ENCODE measurements at places on chromosomes 5 and 9.

DNA sequence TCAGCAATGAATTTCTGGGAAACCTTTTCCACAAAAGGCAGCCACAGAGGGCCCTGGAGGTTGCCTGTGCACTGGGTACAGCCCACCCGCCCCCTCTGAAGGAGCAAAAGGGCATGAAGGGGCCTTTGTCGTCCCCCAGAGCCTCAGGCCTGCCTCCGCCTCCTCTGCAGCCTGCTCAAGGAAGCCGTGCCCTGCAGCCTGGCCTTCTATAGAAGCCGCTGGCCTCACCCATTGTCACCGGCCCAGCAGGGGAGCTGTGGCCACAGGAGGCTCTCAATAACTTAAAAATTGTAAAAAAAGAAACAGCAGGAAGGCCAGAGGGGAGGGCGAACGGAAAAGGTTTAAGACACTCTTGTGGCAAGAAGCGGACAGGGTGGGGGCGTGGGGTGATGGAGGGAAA is 213.3 kb downstream of the IRX2 start:
- DNase-seq = no peak

GRCh38 chr5:6743161-6743560 is 29.9 kb downstream of the TENT4A start:
- DNase-seq = no peak

GRCh38 chr9:35237311-35237710 is 75.5 kb downstream of the UNC13B start:
- DNase-seq = no peak

DNA sequence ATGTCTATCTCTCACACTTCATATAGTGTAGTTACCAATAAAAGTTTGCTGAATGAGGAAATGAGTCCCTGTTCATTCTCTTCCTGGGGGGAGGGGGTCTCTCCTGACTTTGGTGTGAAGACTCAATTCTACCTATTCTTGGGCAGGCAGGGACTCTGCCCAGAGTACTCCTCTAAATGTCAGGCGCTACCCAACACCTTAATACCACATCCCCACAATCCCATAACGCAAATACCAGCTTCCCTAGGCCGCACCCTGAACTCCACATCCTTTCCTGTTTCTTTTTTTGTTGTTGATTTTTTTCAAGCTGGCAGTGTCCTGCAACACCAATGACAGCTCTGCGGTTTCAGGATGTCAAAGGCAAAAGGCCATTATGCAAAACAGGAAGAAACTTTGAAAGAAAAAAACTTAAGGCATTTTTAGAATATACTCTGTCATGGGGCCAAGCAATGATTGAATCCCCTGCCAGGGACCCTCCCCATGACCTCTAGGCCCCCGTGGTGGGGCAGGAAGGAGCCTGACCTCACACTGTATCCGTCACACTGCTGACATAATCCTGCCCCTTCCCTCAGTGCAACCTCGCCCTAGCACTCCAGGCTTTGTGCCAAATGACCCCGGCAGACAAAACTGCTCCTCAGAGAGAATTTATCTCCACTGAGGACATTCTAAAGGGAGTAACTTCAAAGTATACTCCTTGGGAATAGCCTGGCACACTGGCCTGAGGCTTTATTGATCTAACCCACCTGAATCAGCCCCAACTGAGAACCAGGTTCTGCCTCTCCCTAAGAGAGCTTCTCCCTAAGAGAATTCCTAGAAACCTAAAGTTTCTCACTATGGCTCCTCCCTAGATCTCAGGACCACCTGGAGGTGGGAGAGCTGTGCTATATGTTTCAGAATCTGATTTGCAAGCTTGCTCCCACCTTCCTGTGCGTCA is 8.0 kb downstream of the B4GALT1 start:
- DNase-seq = no peak

GRCh38 chr9:2957656-2958200 is 113.8 kb upstream of the PUM3 start:
- DNase-seq = no peak

DNA sequence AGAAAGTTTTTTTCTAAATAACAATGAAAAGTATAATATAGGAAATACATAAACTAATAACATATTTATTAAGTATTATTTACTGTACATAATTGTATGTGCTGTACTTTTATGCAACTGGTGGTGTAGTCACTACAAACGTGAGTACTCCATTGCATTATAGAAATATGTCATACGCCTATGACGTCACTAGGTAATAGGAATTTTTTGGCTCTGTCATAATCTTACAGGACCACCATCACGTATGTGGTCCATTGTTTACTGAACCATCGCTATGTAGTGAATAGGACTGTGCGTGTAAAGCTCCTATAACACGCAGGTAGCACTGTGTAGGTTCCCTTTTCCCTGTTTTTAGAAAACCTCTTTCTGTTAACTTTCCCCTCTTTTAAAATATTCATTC is 255.0 kb downstream of the SH3GL2 start:
- no peak for DNase-seq

- DNase-seq = no peak
Measured at GRCh38 chr5:170135796-170136490, 30.2 kb downstream of the FOXI1 start.

DNA sequence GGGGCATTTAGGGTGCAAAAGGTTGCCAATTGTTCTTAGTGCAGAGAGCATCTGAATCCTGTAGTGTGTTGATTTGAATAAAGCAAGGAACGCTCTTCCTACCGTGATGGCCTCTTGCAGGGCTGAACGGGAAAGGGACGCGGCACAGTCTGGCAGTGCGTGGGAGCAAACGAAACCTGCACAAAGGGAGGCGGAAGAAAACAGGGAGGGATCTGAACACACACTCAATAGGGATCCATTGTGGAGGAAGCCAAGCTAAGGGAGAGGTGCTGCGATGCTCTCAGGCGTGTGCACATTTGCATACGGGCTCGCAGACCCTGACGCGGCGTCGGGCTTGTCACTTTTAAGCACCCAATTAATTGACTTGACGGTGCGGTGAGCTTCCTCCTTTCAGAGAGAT is 414.0 kb upstream of the IRX1 start:
- DNase-seq = no peak

GRCh38 chr9:84435902-84436301 is 95.3 kb upstream of the SLC28A3 start:
- DNase-seq = no peak

- no peak for DNase-seq
Measured at GRCh38 chr9:106707738-106708474, 155.1 kb upstream of the ZNF462 start.

DNA sequence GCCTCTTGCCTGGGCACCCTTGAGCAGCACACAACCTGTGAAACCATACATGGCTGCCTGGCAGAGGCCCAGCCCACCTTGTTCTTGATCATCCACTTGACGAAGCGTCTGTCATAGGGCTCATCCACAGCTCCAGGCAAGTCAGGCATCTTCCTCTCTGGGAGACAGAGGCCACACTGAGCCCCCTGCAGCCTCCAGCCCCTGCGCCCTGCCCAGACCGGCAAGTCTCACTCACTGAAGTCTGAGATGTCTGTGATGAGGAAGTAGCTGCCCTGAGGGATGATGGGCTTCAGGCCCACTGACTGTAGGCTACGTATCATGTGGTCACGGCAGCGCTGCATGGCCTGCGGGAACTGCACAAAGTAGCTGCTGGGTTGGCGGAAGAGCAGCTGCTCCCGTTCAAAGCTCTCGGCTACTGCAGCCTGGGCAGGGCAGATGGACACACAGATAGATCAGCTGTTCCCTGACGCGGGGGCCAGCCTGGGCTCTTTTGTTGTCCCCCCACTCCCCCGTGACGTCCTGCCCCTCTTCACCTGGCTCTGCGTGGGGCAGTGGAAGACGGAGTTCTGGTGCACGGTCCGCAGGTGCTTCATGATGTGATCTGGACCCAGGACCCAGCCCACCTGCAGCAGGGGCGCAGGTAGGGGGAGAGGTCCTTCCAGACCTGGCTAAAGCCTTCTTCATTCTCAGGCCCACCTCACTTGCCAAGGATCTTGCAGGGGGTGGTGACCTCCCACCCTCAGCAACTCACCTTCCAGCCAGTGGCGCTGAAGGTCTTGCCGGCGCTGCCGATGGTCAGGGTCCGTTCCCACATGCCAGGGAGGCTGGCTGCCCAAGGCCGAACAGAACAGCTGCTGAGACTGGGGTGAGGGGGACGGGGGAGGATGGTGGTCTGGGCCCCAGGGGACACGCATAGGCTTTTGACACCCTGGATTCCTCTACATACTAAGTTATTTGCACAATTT is 5.9 kb upstream of the SPOUT1 start:
- DNase-seq = no peak

GRCh38 chr5:82971901-82972300 is 105.3 kb downstream of the TMEM167A start:
- DNase-seq = no peak

DNA sequence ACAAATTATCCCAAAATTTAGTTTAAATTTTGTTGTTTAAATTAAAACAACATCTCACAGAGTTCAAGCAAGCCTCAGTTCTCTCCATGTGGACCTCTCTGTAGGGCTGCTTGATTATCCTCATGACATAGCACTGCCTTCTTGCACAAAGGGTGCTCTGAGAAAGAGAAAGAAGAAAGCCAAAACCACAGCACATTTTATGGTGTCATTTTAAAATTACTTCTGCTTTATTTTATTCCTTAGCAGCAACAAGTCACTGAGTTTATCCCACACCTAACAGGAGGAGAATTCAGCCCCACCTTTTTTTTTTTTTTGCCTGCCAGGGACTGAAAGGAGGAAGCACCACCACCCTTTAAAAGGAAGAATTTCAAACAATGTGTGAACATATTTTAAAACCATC is 12.8 kb upstream of the KCNV2 start:
- DNase-seq = no peak

- no peak for DNase-seq
Measured at GRCh38 chr9:36401164-36401740, 1.2 kb upstream of the RNF38 start.

DNA sequence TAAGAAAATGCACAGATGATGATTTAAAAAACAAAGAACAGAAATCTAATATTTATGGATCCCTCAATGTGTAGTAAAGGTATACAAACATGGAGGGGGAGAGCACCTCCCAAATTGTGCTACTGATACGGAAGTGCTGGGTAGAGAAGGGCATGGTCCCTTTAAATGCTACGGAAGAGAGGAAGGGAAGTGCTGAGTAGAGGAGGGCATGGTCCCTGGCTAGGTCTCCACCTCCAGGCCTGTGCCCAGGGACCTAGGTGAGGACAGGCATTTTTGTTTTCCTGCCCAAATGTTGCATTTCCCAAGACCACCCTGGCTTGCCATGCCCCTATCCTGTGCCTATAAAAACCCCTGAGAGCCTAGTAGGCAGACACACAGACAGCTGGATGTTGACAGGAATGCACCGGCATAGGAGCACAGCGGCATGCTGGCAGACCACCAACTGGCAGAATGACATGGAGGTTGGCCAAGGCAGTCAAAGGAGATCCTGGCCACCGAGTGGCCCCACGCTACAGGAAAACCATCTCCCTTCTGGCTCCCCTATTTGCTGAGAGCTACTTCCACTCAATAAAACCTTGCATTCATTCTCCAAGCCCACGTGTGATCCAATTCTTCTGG is 62.1 kb upstream of the SPDL1 start:
- no peak for DNase-seq

GRCh38 chr9:125784286-125785049 is 37.3 kb downstream of the PBX3 start:
- DNase-seq = no peak
